ENCODE measurements at places on chromosomes 1 and 21. TPM values are rescaled to one million over a fixed set of nuclear protein-coding genes. Genes with fewer than 3 reads are reported as not detected.

CLDN17 gene
- polyA plus RNA-seq: not detected

SUSD4 gene
- polyA plus RNA-seq: 3.9 TPM

GRCh38 chr1:26999440-26999987 is 6.0 kb downstream of the TRNP1 start:
- peak; percentile 35 for DNase-seq

GRCh38 chr1:225097175-225097574 is 167.7 kb downstream of the DNAH14 start:
- DNase-seq: no peak

BTG2 gene
- polyA plus RNA-seq: 70.2 TPM

ADAM30 gene
- not detected for polyA plus RNA-seq

- DNase-seq: peak; percentile 73
Measured at GRCh38 chr1:8202182-8202905, 115.6 kb upstream of the SLC45A1 start.

GRCh38 chr1:47212636-47213229 is 19.3 kb downstream of the TAL1 start:
- DNase-seq: no peak

GRCh38 chr1:231207437-231207836 is 33.6 kb upstream of the GNPAT start:
- DNase-seq: no peak

GRCh38 chr1:167067904-167068303 is 22.3 kb downstream of the GPA33 start:
- no peak for DNase-seq

GRCh38 chr1:167509587-167509986 is 8.7 kb downstream of the CD247 start:
- DNase-seq: no peak

GRCh38 chr1:73662526-73662925 is 535.5 kb downstream of the LRRIQ3 start:
- no peak for DNase-seq

FALEC gene
- polyA plus RNA-seq: 0.46 TPM

- DNase-seq: no peak
Measured at GRCh38 chr1:225410036-225410435, 17.8 kb downstream of the LBR start.

GRCh38 chr1:234397732-234398131 is 24.5 kb downstream of the COA6 start:
- no peak for DNase-seq

GRCh38 chr1:192709544-192709943 is 73.6 kb downstream of the RGS13 start:
- no peak for DNase-seq

PLA2G2F gene
- polyA plus RNA-seq: not detected

DNA sequence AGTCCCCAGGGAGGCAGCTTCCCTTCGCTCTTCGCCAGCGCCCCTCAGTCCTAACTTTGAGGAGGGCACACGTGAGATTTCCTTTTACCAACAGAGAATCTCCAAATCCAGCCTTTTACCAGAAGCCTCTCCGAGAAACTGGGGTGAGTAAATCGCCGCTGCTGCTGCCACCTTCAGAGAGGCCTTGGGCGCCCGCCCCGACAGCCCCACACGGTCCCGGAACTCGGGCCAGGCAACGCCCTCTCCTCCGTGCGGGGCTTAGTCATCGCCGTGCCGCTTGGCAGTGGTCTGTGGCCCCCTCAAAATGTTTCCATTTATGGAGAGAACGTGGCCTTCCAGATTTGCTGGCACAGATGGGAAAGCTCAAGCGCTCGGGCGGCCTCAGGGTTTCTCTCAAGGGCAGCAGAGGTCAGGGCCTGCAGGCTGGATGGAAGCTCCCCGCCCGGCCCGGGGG is 41.4 kb upstream of the COL6A2 start:
- DNase-seq: peak; percentile 78

Data from muscle of back (tissue), 13 donors.